ENCODE measurements at places on chromosomes 11 and 22.

GRCh38 chr22:23289851-23290724, 109.8 kb downstream of the BCR start:
- DNase-seq = peak; percentile 21

- no peak for DNase-seq
Observed at GRCh38 chr11:132448334-132448995, 1078.0 kb downstream of the NTM start.

- no peak for DNase-seq
Observed at GRCh38 chr11:94767701-94768601, at the start of gene AMOTL1. TSS of gene AMOTL1 (plus strand) at chr11:94768356. CDS start at chr11:94768512, 156 bp downstream.

DNA sequence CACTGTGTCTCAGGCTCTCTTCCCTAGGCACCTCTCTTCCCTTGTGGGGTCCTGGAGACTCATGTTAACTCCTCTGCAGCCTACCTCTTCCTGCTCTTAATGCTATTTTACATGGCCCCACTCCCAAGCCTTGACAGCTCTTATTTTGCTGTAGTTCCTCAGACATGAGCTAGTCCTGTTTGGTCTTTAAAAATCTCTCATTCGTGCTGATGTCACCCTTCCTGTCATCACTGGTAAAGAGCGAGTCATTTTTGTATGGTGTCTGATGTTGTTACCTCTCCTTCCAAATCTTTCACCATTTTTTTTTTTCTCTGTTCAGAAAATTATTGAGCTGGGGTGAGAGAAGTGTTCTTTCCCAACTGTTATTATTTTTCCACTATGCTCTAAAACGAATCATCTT, 84.8 kb upstream of the ZBED5 start:
- no peak for DNase-seq

DNA sequence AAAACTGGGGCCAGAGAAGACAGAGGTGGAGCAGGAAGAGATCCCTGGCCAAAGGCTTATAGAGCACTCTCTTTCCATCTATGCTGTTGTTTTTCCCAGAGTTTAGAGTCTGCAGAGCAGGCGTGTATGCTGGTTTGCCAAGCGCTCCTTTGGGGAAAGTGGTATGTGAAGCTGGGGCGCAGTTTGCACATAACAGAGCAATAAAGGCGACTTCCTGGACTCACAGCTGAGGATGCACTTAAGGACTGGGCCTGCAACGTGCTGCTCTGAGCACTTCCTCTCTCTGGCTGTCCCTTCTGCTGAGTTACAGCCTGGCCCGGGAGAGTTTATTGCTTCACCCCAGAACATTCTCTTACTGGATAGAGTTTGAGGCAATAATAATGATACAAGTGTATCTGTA, 41.7 kb downstream of the THAP12 start:
- no peak for DNase-seq

- no peak for DNase-seq
Observed at GRCh38 chr11:64529559-64530520, 61.2 kb upstream of the SLC22A12 start.

DNA sequence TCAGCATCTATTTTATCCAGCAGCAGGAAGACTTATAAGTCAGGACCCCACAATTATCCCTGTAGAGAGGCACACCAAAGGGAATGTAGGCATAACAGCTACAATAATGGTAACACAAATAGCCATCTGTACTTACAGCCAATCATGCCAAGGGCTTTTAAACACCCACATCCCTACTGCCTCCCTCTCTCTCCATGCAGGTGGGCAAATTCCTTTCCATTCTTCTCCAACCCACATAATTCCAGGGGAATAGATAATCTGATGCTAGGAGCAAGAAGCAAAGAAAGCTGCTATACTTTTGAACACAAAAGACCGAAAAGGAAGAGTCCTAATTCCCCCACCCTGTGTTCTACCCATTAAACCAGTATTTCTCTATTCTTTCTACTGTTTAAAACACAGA, 46.7 kb downstream of the RBFOX2 start:
- no peak for DNase-seq

GRCh38 chr22:30420347-30421125, 5.0 kb upstream of the MTFP1 start:
- no peak for DNase-seq

- no peak for DNase-seq
Observed at GRCh38 chr11:2197771-2198520, 26.3 kb upstream of the TH start.

- no peak for DNase-seq
Observed at GRCh38 chr11:83200035-83200434, 6.5 kb downstream of the ANKRD42 start.

GRCh38 chr22:23035557-23036277, 34.6 kb upstream of the GNAZ start:
- DNase-seq = no peak

DNA sequence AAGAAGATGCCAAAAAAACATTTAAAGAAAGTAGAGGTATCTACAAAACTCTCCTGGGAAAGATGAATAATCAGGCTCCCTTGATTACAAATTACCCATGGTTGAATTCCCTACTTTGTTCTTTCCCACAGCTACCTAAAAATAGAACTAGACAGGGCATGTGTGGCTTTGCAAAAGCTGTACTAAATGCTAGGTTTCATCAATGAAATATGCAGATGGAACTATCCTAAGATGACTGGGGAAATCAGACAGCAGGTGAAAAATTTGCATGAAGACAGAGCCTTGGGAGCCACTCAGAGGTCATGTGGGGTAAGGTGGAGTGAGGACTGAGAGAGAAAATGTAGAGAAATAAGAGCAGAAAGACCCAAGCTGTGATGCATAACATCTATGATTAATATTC, 14.7 kb downstream of the LAYN start:
- DNase-seq = no peak

GRCh38 chr11:11843211-11843621, 1.4 kb downstream of the USP47 start:
- DNase-seq = no peak

DNA sequence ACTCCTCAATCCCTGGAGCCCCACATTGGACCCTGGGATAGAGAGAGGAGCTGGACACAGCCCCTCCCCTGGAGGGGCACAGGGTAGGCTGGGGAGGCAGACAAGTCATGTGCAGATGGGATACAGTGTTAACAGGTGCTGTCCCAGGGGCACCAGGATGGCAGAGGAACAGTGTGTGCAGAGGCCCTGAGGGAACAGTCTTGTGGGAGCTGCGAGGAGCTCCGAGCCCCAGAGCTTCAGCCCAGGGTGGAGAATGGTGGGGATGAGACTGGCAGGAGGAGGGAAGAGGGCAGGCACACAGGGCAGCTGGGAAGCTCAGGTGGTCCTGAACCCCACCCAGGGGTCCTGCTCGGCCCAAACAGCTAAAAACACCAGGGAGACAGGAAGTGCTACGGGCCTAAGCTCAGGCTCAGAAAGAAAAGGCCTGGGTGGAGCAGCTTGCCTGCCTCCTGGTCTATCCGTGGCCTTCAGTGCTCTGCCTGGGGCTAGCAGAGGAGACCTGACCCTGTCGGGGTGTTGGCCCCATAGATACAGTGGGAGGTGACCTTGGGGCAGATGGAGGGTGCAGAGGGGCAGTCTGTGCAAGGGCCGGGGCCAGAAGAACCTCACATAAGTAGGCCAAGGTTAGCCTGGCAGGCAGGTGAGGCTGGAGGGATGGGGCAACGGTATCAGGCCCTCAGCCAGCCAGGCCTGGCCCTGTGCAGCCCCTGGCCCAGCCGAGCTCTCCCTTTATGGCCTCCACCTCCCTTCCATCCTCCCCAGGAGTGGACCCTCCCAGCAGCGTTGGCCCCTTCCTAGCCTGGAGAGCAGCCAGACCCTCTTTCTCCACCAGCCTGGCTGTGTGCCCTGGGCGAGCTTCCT, 15.4 kb downstream of the CAPN5 start:
- no peak for DNase-seq

GRCh38 chr11:109223451-109223850, 198.5 kb upstream of the C11orf87 start:
- no peak for DNase-seq

DNA sequence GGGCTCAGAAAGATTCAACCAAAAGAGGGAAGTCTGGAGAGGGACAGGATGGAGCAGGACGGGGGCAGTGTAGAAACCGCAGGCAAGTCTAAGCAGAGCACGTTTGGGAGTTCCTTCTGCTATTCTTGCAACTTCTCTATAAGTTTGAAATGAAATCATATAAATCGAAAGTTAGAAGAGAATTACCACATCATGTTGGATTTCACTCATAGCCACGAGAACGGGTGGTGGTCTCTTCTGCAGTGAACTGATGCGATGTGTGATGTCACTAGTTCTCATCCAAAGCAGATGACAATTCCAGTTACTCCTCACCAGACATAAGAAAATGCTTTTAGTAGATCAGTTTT, 36.0 kb downstream of the KCNQ1 start:
- no peak for DNase-seq

DNA sequence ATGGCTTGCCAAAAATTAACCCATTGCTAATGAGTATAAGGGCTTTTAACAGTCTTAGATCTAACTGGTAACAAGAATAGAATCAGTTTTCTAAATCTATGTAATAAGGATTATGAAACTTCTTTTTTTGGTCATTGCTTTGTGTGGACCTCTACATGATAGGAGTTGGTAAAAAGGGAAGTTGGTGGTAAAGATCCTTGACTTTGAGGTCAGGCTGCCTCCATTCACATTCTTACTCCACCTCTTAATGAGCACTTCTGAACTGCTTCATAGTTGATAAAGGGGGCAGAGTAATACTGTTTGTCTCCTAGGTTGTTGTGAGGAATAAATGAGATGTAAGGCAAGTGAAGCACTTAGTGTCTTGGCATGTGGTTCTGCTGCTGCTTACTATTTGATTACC, 10.6 kb downstream of the EIF3M start:
- no peak for DNase-seq

- peak; percentile 69 for DNase-seq
Observed at GRCh38 chr11:34234086-34234740, 123.6 kb downstream of the ABTB2 start.

- no peak for DNase-seq
Observed at GRCh38 chr11:36389811-36390210, 93.7 kb downstream of the PRR5L start.

DNA sequence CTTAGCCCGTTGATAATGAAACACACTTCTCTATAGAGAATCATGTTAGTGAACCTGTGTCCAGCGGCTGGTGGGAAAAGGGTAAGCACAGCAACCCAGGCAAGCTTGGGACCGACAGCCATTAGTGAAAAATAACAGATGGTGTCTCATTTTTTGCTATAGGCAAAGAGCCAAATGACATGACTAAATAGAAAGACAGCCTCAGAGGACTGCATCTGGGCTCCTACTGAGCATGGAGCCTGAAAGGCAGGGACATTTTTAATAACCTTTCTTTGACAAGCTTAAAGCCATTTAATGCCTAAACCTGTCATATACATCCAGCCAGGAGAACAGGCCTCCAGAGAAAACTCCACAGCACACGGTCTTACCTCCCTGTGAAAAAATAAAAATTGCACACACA, 67.0 kb downstream of the FANCF start:
- no peak for DNase-seq

GRCh38 chr11:73295241-73295995, 12.7 kb upstream of the ARHGEF17 start:
- peak; percentile 50 for DNase-seq

DNA sequence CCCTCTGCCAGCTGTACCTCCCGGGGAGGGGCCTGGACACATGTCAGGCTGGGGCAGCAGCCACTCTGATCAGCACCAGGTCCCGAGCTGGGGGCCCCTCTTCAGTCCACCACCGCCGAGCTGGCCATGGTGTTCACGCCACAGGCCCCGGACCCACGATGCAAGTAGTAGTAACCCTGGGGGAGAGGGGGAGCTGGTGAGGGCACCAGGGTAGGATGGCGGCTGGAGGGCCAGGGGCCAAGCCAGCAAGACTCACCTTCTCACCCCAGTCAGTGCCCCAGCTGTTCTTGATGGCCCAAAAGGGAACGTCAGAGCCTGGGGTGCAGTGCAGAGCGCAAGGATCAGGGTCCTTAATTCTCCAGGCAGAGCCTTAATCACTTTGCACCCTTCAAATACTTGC, 4.6 kb downstream of the CTSF start:
- no peak for DNase-seq

- no peak for DNase-seq
Observed at GRCh38 chr11:44598831-44599230, 33.4 kb downstream of the CD82 start.

DNA sequence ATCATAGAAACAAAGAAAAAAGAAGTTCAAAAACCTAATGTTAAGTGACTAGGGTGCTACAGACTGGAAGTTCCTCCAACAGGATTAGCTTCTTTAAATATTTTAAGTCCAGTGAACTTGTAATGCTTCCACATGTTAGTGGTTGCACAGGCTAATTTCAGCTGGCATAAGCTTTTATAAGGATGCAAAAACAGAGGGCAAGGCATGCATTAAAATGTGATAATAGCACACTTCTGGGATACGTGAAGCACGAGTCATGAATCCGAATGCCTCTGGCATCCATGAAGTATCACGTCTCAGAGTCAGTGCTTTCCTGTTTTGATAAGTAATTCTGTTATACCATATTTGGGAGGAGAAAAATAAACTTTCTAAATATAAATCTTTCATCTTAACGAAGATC, 106.8 kb downstream of the DCDC1 start:
- DNase-seq = no peak

GRCh38 chr22:48071828-48072227, 1309.4 kb downstream of the TBC1D22A start:
- DNase-seq = no peak

GRCh38 chr22:46105494-46106278, 44.6 kb upstream of the PPARA start:
- DNase-seq = no peak

- DNase-seq = no peak
Observed at GRCh38 chr11:72271980-72272379, 28.0 kb upstream of the PHOX2A start.

GRCh38 chr11:112644410-112645131, 316.6 kb upstream of the NCAM1 start:
- DNase-seq = no peak

DNA sequence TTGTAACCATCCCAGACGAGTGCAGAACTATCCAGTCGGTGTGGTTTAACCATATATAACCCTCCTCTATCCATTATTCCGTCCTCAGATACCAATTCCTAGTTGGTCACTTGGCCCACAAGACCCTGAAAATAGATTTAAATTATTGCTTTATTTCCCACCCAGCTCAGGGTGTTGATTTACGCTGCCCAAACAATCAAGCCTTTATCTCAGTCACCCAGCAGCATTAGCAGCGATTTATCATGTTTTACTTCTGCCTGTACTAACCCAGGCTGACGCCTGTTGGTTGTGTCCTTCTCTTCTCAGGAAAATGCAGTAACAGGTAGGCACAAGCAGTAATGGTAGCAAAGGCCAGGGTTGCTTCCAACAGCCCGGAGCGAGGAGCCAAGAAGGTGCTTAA, 81.2 kb downstream of the DSCAML1 start:
- DNase-seq = no peak

GRCh38 chr11:70900540-70900939, 351.8 kb downstream of the SHANK2 start:
- DNase-seq = no peak

GRCh38 chr11:118605116-118605867, 2.1 kb upstream of the PHLDB1 start:
- no peak for DNase-seq

GRCh38 chr11:115580927-115581680, 76.9 kb upstream of the CADM1 start:
- no peak for DNase-seq
